ENCODE measurements at places on chromosomes 3 and 15. TPM values are rescaled to one million over a fixed set of nuclear protein-coding genes. Genes with fewer than 3 reads are reported as not detected.
A peak's percentile ranks its signal among the peaks of the same experiment; 100 is the strongest.

The SCN11A gene
- total RNA-seq = not detected

The PYGO1 gene
- total RNA-seq = 2.4 TPM

The CLEC3B gene
- total RNA-seq = not detected

The FOXB1 gene
- total RNA-seq = 0.64 TPM

The CXCR6 gene
- not detected for total RNA-seq

The SRP14 gene
- total RNA-seq = 166 TPM

The NLGN1 gene
- total RNA-seq = 0.85 TPM

The ATXN7 gene
- total RNA-seq = 17.3 TPM

The TTC23 gene
- 21.7 TPM for total RNA-seq

The MUC20 gene
- total RNA-seq = not detected

The FES gene
- total RNA-seq = 0.64 TPM

The FBXW12 gene
- not detected for total RNA-seq

The OIP5 gene
- total RNA-seq = 26.7 TPM

DNA sequence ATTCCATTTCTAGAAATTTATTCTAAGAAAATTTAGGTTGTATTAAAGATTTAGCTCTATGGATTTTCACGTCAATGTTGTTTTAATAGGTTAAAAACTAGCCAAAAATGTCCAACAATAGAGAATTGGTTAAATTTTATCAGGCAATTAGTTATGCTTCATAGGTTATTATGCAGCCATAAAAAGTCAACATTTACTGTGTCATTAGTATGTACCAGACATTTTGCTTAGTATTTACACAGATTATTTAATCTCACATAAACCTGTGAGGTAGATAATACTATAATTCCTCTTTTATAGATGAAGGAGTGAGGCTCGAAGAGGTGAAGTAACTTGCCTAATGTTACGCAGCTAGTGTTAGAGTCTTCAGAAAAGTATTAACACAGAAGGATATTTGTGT, 70.6 kb upstream of the LRRFIP2 start:
- no peak for DNase-seq

DNA sequence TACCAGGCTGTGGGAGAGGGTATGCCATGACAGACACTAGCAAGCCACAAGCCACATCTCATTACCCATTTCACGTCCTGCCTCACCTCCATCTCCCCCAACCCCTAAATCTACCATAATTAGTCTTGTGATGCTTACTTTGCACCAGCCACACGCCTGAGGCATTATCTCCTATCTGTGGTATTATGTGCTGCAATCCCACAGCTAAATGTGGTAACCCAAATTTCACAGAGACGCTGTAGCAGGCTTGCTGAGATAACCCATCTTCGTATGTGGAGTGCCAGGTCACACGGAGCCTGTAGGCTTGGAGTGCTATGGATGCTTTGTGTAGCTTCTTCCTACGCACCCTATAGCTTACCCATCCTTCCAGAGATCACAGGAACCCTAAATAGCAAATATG, 256.7 kb upstream of the KCNH8 start:
- DNase-seq = no peak

GRCh38 chr3:21059404-21059803, 691.6 kb downstream of the ZNF385D start:
- DNase-seq = no peak

DNA sequence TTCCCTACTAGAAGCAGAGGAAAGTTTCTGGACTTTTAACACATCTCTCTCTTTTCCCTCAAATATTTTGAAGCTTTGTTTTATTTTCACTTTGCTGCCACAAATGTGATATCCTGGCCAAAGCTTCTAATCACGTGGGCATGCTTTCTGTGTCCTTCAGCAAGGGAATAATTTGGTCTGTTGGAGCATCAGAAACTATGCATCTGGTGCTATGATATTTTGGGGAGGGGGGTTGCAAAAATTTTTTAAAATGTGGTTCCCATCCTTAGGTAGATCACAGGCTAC, 254.2 kb downstream of the GAP43 start:
- DNase-seq = no peak

DNA sequence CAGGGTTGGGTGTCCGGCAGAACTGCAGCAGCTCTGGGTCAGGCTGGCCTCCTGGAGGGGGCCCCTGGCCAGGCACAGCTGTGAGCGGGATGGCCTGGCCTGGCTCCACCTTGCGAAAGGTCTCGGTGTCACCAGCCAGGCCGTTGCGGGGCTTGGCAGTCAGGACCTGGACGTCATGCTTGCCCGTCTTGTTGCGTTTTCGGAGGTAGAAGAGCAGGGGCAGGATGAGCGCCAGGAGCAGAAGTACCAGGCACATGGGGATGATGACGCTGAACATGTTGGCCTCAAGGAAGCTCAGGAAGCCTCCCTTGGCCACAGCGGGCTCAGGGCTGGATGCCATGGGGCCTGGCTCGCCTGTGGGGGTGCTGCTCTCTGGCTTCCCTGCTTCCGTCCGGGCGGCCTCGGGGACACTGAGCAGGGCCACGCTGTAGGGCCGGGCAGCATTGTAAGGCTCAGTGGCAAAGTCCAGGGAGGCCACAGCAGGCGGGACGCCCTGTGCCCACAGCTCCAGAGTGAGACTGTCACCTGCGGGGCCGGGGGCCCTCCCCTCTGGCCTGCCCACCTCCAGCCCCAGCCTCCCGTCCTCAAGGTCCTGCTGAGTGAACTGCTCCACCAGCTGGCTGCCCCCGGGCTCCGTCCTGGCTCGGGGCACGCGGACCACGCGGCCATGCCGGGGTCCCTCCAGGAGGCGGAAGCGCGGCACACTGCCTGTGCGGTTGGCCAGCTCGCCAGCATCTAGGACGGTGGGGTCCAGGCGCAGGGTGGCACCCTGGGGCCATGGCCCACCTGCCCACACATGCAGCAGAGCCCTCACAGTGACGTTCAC, 28.1 kb downstream of the SNX33 start:
- DNase-seq = no peak

- no peak for DNase-seq
Measured at GRCh38 chr3:185353823-185354614, 8.9 kb upstream of the MAP3K13 start.

DNA sequence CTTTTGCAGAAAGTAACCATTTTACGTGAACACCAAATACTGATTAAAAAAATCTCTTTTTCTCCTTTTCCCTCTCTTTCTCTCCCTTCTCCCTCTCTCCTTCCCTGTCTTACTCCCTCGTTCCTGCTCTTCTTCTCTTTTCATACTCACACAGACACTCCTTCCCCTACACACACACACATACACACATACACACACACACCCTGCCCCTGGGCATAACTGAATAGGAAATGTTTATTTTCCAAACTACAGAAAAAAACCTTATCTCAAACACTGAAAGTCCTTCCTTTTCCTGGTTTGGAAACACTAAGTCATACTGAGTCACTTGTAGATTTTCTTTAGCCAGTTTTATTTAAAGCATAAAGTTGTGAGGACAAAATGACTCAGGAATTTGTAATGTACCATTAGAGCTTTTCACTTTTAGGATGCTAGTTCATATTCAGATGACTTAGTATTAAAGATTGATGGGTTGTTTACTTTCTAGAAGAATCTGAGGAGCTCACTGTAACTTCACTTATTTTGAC, 62.4 kb downstream of the MBNL1 start:
- peak; percentile 82 for DNase-seq

DNA sequence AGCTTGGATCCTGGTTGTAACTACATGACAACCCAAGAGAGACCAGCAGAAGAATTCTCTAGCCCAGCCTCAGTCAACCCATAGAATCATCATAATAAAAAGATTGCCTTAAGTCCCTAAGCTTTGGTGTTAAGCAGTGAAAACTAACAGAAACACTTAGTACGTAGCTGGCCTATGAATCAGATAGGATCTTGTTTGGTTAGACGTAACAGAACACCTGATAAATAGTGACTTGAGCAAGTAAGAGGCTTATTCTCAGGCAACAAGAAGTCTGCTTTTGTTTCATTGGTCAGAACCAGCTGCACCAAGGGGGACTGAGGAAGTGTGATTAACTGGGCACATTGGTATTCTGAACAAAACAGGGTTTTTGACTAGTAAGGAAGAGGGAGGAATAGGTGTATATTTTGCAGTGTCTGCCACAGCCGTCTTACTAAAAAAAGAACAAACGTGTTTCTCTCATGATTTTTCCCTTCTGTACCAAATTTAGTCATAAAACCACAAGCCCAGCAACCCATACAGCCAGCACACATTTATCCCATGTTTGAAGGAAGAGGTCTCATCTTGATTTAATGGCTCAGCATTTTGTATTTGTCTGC, 53.3 kb upstream of the GLCE start:
- no peak for DNase-seq

DNA sequence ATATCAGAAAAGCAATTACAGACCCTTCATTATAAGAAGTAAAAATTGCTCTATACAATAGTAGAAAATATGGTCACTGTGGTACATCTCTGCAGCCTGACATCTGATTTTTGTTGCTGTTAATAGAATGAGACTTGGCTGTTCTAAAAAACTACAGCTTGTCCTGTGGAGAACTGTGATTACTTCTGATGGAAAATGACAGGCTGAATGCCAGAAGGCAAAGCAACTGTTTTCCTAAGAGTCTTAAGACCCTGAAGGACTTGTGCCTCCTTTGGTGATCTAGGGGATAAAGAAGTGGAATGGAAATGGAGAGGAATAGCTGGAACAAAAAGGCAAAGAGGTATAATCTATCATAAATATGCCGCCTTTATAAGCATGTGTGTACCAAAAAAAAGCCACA, 314.8 kb downstream of the BCHE start:
- no peak for DNase-seq

DNA sequence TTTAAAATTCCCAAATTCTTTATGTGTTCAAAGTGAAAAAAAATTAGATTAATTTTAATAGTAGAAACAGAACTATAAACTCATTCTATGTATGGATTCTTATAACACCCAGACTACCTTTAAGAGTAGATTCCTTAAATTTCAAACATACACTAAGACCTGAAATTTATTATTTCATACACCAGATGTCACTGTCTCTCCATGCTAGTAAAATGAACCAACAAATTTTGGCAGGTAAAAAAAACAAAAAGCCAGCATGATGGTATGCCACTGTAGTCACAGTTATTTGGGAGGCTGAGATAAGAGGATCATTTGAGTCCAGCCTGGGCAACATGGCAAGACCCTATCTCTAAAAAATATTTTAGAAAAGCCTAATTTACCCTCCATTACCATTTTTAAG, 461.3 kb upstream of the NAALADL2 start:
- no peak for DNase-seq

- no peak for DNase-seq
Measured at GRCh38 chr3:161602918-161603317, 106.3 kb downstream of the OTOL1 start.

DNA sequence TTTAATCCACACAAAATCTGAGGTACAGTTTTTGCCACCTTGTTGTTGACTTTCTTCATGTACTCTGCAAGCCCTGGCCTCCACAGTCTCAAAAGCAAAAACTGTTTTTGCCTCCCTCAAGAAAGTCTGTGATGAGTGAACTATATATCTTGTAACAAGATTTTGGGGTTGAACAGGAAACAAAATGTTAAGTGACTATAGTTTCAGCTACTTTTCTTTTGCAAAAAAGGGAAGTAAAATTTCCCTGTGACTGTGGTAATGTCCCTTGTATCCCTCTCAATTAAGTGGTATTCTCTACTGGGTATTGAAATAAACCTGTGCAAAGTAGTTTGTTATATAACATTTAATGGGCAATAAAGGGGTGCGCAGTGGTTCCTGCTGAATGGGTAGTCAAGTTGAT, 21.3 kb upstream of the SCAANT1 start:
- DNase-seq = no peak

DNA sequence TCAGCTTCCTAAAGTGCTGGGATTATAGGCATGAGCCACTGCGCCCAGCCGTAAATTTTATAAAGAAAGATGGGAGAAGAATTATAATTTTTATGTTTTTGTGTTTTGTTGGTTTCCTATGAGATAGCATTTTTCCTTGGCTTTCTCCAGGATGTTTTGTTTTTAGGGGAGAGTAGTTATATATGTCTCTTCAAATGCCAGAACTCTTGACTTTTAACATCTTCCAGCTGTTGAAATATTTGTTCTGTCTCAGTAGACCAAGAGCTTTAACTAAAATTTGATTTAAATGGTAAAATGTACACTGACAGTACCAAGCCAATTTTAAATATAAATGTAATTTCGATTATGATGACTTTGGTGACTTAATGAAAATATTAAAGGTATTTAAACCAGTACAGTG, 96.8 kb downstream of the DHX36 start:
- DNase-seq = no peak

GRCh38 chr3:102531686-102532085, 96.9 kb downstream of the ZPLD1 start:
- DNase-seq = no peak

- DNase-seq = no peak
Measured at GRCh38 chr3:155441026-155441425, 147.5 kb upstream of the STRIT1 start.

DNA sequence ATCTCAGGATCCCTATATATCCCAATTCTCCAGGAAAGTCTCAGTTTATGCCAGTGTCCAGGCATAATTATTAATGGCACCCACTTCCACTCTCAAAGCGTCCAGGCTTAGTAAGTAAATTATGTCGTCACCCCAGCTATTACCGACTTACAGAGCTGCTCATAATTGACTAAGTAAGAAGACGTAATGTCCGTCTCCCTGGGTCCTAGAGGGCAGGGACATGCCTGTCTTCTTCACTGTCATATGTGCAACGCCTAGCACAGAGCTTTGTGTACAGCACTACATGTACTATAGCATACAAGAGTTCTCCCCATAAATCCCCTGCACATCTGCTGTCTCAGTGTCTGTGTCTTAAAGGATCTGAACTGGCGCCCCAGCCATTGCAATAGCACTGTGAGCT, 23.9 kb upstream of the HRH1 start:
- DNase-seq = no peak

- no peak for DNase-seq
Measured at GRCh38 chr3:73624017-73624820, 522 bp downstream of the PDZRN3 start.

- no peak for DNase-seq
Measured at GRCh38 chr3:155019575-155019974, 60.5 kb upstream of the MME start.

GRCh38 chr3:152279479-152279878, 10.8 kb downstream of the MBNL1 start:
- DNase-seq = no peak

GRCh38 chr15:57158589-57158988, 217.7 kb upstream of the CGNL1 start:
- DNase-seq = no peak

GRCh38 chr3:197599089-197599765, 43.5 kb upstream of the BDH1 start:
- peak; percentile 51 for DNase-seq

GRCh38 chr15:70247281-70247680, 149.6 kb upstream of the TLE3 start:
- no peak for DNase-seq

DNA sequence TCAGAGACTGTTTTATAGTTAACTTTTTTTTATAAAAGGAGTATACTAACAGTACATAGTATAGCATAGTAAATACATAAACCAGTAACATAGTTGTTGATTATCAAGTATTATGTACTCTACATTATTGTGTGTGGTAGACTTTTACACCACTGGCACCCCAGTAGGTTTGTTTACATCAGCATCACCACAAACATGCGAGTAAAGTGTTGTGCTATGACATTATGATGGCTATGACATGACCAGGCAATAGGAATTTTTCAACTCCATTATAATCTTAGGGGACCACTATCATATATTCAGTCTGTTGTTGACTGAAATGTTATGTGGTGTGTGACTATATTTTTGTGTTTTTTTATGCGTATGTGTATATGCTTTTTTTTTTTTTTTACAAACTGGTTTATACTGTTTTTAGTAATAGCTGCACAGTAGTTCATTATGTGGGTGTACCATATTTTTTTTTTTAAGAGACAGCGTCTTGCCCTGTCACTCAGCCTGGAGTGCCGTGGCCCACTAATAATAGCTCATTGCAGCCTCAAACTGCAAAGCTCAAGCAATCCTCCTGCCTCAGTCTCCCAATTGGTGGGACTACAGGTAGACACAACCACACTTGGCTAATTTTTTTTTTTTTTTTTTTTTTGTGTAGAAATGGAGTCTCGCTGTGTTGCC, 1.9 kb downstream of the CAPN7 start:
- DNase-seq = no peak

All from Panc1 (cell line).